ENCODE measurements at places on chromosomes 4 and X.

- DNase-seq = no peak
Observed at GRCh38 chr4:8316911-8317351, 47.4 kb downstream of the HTRA3 start.

DNA sequence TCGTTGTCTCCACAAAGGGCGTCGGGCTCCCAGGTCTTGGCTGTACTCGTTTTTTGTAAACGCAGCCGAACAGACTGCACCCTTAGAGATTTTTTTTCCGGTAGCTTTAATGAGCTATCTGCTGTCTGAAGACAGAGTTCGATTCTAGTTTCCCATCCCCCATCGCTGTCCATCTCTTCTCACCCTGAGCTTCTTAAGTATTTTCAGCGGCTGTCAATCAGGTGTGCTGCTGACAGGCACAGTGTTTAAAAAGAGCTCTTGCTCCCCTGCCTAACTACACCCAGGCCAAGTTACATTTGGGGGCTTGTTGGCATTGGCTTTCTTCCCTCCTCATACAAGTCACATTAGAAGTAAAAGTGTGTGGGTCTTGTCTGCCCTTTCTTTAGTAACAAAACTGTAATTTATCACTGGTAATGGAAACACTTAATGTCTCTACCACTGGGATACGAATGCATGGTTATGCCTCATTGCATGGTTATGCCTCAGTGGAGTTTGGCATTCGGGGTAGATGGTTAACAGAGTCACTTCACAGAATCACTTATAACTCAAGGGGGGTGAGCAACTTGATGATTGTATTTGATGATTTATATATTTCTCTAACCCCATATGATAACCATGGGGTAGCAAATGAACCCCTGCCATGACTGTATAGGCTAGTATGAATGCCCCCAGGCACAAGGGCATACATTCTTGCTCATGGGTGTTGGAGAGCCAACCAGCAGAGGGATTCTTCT is 1.4 kb upstream of the ARHGAP6 start:
- DNase-seq = no peak

GRCh38 chr4:144384408-144384807 is 243.9 kb upstream of the GYPA start:
- DNase-seq = no peak

DNA sequence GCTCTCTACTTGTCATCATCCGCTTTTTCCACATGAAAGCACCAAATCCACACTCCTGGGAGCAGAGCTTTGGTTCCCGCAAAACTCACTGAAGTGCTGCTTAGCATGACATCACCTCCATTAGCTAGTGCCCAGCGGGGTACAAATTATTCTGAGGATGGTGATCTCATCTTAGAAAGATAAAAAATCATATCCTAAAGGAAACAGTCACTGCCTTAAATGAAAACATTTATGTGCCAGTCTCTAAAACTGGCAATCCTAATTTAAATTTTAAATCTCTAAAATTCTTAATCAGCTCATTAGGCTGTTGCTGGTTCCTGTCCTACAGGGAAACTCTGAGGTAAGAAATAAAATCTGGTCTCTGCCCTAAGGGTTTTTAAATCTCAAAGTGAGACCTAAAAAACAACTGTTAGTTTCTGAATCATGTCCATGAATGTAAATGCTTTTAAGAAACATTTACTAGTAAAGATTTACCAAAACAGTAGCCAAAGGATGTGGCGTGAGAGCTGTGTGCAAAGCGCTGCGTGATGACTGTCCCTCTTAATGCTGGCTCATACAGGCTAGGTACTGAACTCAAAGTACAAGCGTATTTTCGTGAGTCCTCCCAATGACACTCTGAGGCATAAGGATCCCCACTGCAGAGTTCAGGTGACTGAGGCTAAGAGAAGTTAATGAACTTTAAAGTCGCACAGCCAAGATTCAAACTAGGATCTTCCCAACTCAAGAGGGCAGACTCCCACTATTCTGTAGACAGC is 4.5 kb downstream of the CASP3 start:
- no peak for DNase-seq

GRCh38 chr4:82969414-82969813 is 41.2 kb downstream of the LIN54 start:
- no peak for DNase-seq

DNA sequence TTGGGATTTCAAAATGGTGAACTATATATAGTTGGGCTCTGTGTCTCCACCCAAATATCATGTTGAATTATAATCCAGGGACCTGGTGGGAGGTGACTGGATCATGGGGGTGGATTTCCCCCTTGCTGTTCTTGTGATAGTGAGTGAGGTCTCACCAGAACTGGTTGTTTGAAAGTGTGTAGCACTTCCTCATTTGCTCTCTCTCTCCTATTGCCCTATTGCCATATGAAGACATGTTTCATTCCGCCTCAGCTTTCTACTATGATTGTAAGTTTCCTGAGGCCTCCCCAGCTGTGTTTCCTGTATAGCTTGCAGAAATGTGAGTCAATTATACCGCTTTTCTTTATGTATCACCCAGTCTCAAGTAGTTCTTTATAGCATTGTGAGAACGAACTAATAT is 545.6 kb downstream of the TRAM1L1 start:
- DNase-seq = no peak

- no peak for DNase-seq
Observed at GRCh38 chr4:173547889-173548288, 17.9 kb upstream of the HAND2 start.
